NCI-H748 treated with DMSO at 0.1 percent for 48 hours (cell line): ENCODE measurements at places on chromosomes 3 and 15.
A peak's percentile ranks its signal among the peaks of the same experiment; 100 is the strongest.

- no peak for DNase-seq
These were observed 111.6 kb upstream of the SLC6A6 start for GRCh38 chr3:14290631-14291385.

DNA sequence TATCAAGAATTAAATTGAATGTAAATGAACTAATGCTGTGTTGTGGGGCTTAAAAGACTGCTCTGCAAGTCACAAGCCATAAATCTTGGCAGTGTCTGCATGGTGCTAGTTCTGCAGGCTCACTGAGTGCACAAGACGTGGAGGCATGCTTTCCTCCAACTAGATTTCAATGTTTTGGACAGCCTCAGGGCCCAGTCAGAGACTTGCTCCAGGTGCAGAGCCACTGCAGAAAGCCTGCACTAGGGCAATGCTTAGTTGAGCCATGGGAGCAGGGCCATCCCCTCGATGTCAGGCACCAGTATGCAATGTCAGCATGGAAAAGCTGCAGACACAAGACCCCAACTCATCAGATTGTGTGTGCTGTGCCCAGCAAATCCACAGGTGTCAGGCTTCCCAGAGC lies 234.5 kb upstream of the CDIN1 start:
- DNase-seq = no peak

DNA sequence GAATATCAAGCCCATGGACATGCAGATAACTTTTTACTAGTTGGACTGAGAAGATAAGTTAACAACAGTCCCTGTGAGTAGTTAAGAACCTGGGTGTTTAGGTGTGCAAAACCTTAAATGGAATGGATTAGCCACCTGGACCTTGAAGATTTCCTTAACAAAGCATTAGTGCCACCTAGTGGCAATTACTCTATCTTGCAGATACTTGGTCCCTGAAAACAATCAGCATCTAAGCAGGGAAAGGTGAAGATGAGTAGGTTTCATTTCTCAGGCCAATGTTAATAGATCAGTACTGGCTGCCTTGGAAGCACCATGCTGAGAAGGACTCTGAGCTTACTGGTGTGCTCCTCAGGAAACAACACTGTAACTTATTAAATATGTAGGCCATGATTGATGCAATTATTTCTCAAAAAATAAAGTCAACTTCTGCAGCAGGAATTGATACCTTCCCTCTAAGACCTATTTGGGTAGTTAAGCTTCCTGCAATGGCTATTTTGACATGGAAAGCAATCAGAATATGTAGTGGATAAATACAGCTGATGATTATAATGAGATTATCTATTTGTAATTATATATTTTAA lies 329.4 kb downstream of the TBC1D5 start:
- DNase-seq = peak; percentile 47

- no peak for DNase-seq
These were observed 490.9 kb upstream of the CBLB start for GRCh38 chr3:106359692-106360091.

DNA sequence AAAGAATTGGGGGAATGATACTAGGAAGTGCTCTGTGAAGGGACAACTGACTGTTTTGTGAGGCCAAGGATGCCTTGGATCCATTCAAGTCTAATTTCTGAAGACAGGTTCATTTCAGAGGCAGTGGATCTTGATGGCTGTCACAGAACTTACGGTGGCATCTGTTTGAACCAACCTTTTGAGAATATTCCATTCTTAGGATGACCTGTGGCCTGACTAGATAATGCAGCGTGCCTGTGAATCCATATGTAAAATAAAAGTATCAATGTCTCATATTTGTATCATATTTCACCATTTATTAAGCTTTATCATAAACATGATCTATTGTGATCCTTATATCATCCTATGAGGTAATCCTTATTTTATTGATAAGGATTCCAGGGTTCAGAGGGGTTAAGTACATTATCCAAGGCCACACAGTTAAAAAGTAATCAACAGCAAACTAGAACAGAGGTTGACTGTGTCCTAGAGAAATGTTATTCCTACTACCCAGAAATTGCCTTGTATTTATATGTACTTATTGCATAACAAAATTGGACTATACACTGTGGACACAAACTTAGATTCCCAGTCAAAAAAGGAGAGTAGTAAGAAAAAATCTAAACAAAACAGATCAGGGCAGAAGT lies 34.3 kb downstream of the IL1RAP start:
- no peak for DNase-seq

GRCh38 chr15:41010345-41010744 lies 57.1 kb downstream of the CHAC1 start:
- DNase-seq = no peak

GRCh38 chr3:178289544-178290160 lies 246.6 kb upstream of the KCNMB2 start:
- no peak for DNase-seq

DNA sequence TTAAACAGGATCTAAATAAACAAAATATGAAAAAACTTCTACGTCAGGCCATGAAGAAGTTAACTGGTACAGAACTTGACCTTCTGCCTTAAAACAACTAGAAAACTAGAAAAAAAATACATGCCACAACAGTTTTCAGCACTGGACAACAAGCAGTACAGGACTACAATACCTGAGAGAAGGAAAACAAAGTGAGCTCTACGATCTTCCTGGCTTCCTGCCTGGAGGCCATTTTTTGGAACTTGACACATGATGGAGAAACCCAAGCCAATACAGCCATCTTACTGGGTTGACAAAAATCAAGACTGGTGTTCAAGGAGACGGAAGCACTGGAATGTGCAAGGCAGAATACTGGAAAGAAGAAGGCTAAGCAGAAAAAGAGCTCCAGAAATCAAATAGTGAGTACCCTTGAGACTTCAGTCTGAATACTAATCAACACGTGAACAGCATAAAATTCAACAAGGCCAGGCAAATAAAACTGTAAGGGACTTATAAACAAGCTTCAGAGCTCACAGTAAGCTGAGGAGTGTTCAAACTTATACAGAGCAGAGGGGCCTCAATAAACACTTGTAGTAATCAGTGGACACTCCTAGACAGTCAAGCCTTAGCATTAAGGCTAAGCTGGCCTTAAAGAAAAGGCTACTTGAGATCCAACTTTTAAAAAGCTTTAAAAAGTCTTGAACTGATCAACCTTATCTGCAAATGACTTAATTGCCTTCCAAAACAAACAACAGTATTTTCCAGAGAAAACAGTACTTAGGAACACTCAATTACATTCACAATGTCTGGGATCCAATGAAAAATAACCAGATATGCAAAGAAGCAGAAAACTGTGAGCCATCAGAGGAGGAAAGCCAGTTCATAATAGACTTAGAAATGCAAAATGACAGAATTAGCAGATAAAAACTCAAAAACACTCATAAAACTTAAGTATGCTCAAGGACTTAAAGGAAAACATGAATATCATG lies 63.2 kb downstream of the DLG1 start:
- no peak for DNase-seq

DNA sequence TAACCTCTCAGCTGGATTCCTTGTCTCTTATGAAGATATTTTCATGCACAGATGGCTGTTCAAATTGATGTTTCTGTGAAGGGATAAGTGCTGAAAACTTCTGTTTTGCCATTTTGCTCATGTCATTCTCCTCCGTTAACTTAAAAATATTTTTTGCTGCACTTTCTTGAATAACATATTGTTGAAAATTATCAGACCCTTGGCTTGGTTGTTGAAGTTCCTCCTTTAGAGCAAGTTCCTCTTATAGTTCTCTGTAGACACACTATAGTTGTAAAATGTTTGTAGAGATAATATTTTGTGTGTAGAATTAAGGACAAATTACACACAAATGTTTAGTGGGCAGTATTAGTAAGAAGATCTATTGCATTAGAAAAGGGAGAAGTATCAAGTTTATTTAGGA lies 300.4 kb downstream of the SV2B start:
- no peak for DNase-seq

DNA sequence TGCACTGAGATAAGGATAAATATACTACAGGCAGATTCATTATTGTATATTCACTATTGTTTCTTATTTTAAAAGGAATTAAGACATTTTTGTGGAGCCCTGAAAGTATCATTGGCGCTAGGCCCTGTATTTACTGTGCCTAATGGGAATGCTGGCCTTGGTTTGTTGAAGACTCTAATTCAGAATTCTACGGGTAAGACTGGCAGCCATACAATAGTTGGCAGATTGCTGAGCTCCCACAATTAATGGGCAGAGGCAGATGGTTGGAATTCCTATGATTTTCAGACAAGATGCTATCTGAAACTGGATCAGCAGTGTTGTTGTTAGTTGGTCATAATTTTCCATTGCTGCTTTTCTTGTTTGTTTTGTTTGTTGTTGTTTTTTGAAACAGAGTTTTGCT lies 14.7 kb downstream of the PGBD4 start:
- DNase-seq = no peak

DNA sequence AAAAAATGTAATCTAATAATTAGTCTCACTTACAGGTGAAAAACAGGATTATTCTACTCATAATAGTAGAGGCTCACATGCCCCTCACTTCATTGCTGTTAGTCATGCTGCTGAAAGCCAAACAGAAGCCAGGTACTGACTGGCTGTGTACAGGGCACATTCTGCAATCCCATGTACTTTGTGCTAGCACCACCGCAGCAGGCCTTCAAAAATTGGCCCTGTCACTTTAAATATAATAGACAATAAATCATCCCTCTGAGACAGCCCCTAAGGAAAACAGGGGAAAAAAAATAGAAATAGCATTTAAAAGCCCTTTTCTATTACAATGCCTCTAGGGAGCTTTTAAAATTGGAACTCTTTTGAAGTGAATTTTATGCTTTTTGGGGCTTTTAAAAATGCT lies 723.8 kb downstream of the TUSC7 start:
- no peak for DNase-seq

DNA sequence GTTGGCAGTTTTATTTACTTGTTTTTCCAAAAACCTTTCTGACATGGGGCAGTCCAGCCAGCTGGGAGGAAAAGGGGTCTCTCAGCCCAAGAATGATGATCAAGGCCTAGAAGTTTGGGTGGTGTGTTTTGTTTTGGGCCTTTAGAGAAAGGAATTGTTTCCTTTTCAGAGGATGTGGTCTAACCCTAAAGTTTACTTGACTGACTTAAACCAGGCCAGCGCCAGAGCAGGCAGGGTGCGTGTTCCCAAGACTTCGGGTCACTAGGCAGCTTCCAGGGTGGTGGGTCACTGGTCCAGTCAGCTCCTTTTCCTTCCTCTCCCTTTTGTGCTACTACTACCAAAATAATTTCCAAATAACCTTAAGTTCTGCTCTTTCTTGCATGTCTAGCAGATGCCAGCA lies 4.9 kb downstream of the FLNB start:
- DNase-seq = no peak

GRCh38 chr3:52683611-52684010 lies 2.1 kb downstream of the PBRM1 start:
- DNase-seq = no peak

GRCh38 chr15:57662091-57662744 lies 44.3 kb upstream of the POLR2M start:
- no peak for DNase-seq

DNA sequence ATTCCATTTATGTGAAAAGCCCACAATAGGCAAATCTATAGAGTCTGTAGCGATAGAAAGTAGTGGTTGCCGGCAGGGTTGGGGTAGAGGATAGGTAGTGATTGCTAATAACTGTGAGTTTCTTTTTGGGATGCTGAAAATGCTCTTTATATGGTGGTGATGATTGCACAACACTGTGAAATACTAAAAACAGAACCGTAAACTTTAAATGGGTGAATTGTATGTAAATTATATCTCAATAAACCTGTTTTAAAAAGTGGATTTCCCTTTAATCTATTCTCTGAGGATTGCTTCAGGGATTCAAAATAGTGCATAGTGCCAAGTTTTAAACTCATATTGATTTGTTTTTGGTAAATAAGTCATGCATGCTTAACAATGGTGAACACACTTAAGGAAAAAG lies 140.2 kb downstream of the LPP start:
- no peak for DNase-seq

GRCh38 chr3:156443079-156443478 lies 111.8 kb downstream of the SSR3 start:
- no peak for DNase-seq

DNA sequence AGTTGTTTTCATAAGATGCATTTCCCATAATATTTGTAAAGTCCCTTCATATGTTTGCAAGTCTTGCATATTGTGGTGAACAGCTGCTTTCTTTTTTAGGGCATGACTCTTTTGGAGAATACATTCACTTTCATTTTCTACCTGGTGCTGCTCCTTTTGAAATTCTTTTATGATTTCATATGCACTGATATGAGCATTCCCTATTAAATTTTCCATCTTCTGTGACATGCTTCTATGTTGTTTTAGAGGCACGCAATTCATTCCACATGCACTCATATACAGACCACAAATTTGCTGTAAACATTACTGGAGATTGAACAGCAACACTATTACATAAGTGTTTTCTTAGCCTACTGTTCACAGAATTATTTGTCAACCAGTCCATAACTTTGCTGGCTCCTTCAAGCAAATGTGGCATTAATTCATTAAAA lies 92.8 kb upstream of the TNFSF10 start:
- DNase-seq = no peak

DNA sequence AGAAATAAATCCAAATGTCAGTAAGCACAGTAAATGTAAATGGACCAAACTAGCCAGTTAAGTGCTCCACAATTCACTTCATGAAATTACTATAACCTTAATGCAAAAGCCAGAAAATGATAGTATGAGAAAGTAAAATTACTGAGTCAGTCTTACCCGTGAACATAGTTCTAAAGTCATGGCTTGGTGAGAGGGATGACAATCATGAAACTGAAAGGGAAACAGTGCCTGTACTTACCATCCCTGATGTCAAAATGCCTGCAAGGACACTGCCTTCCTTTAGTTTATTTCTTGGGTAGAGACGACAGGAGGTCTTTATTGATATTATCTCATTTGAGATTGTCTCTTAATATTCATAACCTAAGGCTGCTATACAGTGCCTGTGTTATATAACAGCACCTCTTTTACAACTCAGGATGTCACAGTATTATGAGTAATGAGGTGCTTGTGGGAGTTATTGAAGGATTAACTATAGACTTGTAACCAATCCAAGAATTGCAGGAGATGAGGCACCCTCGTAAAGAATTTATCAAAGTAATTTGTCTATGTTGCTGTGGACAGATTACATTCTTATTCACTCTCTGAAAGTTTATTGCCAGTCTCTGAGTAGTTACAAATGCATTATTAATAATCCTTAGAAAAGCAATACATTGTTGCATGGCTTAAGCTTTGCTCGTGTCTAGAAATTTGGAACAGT lies 142.9 kb upstream of the BFSP2 start:
- no peak for DNase-seq
